ENCODE measurements at places on chromosomes 7 and 10. TPM values are rescaled to one million over a fixed set of nuclear protein-coding genes. Genes with fewer than 3 reads are reported as not detected.

- DNase-seq, result no peak
These were observed 430.9 kb downstream of the SORCS3 start for GRCh38 chr10:105071980-105072379.

SPAM1 gene
- not detected for total RNA-seq

- DNase-seq, result no peak
These were observed 55.6 kb upstream of the CAMK2B start for GRCh38 chr7:44380831-44381493.

SLK gene
- 120 TPM for total RNA-seq

- DNase-seq, result no peak
These were observed 90.8 kb downstream of the MCU start for GRCh38 chr10:72782649-72783330.

GIMAP1 gene
- 4.9 TPM for total RNA-seq

MRLN gene
- total RNA-seq, result 5.7 TPM

- DNase-seq, result no peak
These were observed 12.0 kb upstream of the TMEM213 start for GRCh38 chr7:138785587-138786437.

GTF2IRD1 gene
- total RNA-seq, result 8.6 TPM

DNA sequence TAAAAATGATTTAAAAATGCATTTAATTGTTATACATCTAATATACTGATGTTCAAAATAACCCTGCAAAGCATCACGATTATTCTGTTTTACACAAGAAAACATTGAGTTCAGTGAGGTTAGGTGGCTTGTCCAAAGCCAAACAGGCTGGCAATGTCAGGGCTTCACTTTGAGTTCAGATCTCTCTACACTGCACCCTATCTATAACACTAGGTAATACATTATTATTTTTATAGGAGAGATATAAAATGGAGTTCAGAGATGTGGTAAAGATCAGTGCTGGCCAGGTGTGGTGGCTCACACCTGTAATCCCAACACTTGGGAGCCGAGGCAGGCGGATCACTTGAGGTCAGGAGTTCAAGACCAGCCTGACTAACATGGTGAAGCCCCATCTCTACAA, 165.9 kb upstream of the MYO3A start:
- DNase-seq, result no peak

GRCh38 chr10:122521011-122521410, 39.5 kb upstream of the DMBT1 start:
- no peak for DNase-seq

GRCh38 chr10:97780841-97781617, 9.2 kb upstream of the SFRP5 start:
- no peak for DNase-seq

DNA sequence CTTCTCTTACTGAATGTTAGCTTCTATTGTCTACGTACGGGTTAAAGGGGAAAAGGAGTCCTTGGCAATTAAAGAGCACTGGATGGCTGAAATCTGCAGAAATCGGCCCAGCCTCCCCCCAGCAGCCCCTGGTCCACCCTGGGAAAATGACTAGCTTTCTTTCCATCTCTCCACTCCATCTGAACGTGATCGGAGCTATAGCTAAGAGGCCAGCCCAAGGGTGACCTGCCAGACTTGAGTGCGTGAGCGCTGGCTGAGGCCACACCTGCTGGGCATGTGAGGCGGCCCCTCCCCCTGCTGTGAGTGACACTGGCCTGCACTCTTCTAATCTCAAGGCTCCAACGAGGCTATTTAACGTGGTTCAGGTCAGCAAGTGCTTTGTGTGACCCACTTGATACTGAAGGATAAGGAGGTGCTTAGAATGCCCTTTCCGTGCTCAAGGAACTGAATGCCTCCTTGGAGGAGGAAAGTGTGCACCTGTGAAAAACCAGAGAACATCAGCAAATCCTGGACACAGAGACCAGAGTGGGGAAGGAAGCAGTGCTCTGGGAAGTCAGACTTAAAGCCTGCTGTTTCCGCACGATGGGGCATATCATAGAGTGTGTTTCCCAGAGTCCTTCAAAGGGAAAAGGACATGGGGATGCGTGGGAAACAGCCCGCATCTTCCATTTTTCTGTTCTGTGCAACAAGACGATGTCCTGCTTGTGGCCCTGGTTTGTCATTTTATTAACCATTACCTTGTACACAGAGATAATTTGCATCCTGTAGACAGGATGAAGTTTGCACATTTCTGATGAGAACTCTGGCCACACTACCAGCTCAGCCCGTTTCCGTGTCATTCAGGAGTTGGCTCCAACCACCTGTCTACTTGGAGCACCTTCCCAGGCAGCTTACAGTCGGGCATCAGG, 12.5 kb upstream of the MNX1 start:
- no peak for DNase-seq

PRKCQ gene
- 3.2 TPM for total RNA-seq

DNA sequence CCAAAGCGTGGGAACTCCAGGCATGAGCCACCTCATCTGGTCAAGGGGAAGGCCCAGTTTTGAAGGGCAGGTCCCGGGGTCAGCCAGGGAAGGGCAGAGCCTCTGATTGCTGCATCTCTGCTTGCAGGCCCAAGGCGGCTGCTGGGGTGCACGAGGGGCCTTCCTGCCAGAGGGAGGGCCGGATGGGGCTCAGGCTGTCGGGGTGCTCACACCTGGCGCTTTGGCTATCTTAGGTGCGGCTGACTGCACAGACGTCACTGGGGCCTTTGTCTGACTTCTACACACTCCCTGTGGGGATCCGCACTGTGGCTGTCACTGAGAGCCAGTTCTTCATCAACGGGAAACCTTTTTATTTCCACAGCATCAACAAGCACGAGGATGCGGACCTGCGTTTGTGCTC, 68.7 kb downstream of the ZNF727 start:
- DNase-seq, result no peak

RAB19 gene
- total RNA-seq, result 1.7 TPM

TAC1 gene
- total RNA-seq, result 1.7 TPM

DNA sequence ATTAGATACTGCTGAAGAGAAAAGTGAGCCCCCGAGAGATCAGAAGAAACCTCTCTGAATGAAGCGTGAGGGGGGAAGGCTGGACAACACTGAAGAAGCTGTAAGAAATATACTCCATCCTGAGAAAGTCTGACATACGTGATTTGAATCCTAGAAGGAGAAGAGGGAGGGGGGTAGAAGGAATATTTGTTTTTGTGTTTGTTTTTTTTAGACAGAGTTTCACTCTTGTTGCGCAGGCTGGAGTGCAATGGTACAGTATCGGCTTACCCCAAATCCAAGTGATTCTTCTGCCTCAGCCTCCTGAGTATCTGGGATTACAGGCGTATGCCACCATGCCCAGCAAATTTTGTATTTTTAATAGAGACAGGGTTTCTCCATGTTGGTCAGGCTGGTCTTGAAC, 52.6 kb downstream of the GALNT11 start:
- no peak for DNase-seq

NSUN6 gene
- total RNA-seq, result 42.0 TPM

DNA sequence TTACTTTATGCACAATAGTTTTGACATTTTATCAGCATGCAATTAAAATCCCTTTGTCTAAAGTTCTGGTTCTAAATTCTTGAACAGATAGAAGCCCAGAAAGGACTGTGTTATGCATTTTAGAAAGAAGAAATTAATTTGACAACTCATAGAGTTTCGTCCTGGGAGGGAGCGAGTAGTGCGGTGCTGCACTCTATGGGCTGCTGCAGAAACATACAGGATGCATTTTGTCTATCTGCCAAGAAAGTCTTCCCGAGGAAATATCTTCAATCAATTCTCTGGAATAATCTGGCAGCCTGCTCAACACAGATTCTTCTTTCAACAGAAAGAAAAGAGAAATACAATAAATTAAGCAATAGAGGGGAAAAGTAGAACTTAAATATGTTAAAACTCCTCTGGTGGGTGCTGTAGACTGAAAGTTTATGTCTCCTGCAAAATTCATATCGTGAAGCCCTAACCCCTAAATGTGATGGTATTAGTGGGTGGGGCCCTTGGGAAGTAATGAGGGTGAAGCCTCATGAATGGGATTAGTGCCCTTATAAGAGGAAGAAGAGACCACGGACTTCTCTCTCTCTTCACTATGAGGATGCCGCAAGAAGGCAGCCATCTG, 39.0 kb upstream of the IFRD1 start:
- peak; percentile 32 for DNase-seq
